ENCODE measurements at places on chromosomes 3 and 15.

DNA sequence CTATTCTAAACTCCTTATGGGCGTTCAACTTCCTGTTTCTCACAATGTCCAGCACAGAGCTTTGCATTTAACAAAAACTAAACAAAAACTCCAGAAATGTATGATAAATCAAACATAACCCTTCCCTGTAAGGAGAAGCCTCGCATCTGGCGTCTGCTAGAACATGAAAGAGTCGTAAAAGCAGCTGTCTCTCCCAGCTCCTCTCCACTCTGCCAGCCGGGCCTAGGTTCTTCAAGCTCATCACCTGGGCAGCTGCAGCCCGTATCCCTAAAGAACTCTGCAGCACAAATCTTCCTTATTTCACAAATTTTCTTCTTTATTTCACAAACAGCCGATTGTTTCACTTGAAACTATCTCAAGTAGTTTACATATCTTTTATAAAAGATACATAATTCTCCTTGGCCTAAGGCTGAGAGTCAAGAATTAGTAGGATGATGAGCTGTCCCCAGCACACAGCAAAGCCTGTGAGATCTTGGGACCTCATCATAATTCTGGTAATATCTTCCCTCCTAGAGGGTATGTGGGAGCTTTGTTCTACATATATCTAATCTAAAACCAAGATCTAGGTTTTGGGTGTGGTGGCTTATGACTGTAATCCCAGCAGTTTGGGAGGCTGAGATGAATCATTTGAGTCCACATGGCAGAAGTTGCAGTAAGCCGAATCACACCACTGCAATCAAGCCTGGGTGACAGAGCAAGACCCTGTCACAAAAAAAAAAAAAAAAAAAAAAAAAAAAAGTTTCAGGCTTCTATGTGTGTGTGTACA, 35.3 kb downstream of the ANXA2 start:
- no peak for DNase-seq

DNA sequence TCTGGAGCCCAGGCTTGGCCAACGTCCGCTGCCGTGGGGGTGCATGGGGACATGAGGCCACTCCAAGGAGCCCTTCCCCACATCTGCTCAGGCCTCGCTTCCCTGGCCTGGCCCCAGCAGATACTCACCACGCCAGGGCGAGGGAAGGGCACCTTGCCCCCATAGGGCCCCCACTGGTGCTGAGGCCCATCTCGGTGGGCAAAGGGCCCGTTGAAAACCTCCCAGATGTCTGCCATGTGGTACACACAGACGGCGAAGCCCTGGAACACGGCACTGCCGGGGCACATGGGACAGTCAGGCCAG, 4.7 kb downstream of the SEMA3G start:
- DNase-seq: no peak

- peak; percentile 49 for DNase-seq
Observed at GRCh38 chr3:131543714-131544113, 40.9 kb upstream of the MRPL3 start.

- no peak for DNase-seq
Observed at GRCh38 chr15:94460624-94461023, 229.3 kb downstream of the MCTP2 start.

DNA sequence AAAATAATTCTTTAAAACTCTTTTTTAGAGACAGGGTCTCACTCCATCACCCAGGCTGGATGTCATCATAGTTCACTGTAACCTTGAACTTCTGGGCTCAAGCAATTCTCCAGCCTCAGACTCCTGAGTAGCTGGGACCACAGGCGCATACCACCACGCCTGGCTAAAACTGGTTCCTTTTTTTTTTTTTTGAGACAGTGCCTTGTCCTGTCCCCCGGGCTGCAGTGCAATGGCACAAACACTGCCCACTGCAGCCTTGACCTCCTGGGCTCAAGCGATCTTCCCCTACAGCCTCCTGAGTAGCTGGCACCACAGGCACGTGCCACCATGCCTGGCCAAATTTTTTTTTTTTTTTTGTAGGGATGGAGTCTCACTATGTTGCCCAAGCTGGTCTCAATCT, 23.7 kb upstream of the FURIN start:
- no peak for DNase-seq

DNA sequence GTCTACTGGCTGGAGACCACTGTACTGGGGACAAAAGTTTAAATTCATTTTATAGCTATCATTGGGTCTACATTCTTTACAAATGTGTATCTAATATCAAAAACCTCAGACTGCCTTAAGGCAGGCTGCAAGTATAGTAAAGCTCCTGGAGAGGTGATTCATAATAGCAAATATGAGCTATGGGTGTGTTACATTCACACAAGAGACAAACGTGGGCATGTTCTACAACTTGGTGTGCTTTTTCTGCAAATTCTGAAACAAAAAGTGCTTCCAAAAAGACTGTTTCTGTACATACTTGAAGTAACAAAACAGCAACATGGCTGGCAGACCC, 1101.4 kb downstream of the ROBO1 start:
- no peak for DNase-seq

DNA sequence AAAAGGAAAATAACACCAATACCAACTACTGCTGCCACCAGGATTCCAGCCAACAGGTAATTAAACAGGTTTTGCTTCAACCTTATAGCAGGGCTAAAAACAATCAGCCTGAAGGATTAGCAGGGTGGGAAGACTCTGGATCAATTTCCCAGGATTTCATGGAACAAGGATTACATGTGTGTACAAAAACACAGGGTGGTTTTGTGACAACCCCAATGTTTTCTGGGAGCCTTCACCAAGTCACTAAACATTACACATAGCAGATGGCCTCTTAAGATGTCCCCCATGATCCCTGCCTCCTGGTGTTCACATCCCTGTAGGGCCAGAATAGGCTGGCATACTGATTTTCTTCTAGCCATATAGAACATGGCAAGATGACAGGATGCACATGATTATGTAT, 42.8 kb upstream of the ARHGEF3 start:
- DNase-seq: no peak

GRCh38 chr3:63964681-63965485, 52.7 kb upstream of the SCAANT1 start:
- no peak for DNase-seq

DNA sequence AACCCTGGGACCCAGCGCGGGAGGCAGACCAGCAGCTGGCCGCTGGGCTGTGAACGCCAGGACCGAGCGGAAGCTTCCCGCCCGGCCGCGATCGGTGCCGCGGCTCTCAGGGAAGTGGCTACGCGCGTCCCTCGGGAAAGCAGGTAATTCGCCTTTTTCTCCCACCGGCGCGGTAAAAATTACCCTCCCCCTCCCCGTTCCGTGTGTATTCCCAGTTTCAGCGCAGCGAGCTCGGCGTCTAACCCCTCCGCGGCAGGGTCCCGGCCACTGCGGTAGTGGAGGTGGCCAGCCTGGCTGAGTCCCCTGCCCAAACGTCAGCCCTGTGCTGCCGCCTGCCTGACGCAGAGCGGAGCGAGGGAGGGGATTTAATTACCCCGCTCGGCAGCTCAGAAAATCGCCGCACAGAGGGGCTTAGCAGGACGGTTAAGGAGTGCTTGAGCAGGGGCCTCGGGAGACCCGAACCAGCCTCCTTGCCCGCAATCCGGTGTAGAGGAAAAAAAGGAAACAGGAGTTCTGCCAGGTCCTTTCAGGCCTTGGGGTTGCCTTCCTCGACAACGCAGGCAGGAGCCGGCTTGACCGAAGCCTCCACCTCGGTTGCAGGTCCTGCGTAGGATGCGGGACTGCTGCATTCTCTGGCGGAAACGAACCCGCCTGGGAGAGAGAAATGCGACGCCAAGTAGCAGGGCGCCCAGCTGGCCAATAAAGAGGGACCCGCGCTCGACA, 2.9 kb downstream of the GATA2 start:
- DNase-seq: peak; percentile 72
